ENCODE measurements at places on chromosomes 16 and 17.

DNA sequence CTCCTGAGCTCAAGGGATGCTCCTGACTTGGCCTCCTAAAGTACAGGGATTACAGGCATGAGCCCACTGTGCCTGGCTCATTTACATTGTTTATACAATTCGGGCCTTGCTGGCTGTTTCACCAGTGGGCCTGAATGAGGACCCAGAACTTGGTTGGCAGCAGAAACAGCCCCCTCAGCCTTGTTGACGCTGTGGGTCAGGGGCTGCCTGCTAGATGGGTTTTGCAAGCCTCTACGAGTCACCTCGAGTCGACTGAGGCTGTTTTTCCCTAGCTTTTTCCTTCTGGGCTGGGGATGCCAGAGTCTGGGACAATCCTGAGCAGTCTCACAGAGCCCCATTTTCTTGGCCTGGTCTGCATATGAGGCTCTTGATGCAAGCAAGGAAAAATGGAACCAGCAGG is 16.1 kb downstream of the PPL start:
- DNase-seq: no peak

GRCh38 chr17:8681170-8681949 is 50.8 kb upstream of the MYH10 start:
- DNase-seq: no peak

DNA sequence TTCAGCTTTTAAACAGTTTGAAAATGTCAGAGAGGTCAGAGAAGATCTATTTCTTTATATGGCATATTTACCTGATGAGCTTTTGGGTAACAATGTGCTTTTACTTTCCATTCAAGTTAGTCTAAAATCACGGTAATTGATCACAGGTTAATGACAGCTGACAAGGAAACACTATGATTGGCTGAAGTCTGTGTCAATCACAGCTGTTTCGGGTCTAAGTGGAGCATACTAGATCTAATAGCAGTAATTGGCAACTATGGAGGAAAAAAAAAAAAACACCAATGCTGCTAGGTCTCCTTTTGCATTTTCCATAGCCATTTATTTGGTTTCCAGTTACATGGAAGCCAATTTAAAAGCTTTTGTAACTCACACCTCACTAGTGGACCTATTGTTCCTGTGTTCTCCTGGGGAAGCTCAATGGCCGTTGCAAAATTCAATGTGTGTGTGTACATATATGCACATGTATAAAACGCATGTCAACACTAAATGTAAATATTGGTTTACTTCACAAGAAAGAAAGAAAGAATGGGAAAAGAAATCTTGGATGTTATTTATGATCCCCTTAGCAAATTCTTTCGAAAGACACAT is 568.3 kb upstream of the ZFHX3 start:
- DNase-seq: no peak

DNA sequence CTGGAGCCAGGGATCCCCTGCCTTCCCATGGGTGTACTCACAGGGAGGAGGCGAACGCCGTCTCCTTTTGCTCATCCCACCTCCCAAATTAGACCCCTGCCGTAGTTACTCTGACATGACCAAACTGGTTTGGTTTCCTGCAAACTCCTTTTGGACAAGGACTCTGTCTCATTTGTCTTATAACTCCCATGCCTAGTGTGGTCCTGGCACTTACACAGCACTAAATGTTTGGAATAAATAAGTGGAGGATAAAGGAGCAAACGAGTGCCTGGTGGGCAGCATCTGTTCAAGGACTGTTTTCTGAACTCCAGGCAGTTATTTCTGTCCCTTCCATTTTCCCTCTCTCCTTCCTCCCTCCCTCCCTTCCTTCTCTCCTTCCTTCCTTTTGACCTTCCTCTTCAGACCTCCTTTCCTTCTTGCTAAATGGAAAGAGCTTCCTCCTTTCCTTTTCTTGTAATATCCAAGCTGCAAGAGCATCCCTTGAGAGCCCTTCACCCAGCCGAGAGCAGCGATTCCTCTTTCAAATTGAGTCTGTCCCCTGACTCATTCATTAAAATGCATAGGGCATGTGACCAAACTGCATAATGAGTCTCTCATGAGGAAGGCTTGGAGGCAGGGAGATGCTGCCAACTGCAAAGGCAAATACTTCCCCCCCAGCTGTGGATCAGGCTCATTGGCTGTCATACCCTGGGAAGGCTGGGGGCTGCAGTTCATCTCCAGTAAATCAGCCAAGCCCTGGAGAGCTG is 36.8 kb downstream of the CHD9 start:
- no peak for DNase-seq

- no peak for DNase-seq
Measured at GRCh38 chr17:2174468-2175293, 119.8 kb downstream of the HIC1 start.

DNA sequence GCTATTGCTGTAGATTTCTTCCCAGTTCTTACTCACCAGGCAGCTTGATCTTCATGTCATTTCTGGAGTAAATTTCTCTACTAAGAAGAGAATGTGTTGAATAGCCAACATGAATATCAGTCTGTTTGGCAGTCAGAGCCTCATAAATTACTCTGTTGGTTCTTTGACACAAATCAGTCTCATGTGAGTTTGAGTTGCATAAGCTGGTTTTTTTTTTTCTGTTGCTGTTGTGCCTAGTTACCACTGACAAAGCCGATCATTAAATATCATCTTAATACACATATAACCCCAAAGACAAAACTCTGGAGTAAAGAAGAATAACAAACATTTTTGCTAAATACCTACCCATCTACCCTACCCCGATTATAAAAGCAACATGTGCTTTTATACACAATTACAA is 240.5 kb upstream of the KCNJ16 start:
- DNase-seq: no peak

- DNase-seq: no peak
Measured at GRCh38 chr17:32483451-32484019, 3.3 kb upstream of the CDK5R1 start.

- DNase-seq: no peak
Measured at GRCh38 chr17:42411361-42411760, 11.7 kb downstream of the CAVIN1 start.

GRCh38 chr17:53950207-53950857 is 127.6 kb downstream of the KIF2B start:
- DNase-seq: no peak

- no peak for DNase-seq
Measured at GRCh38 chr17:78993241-78993956, 13.7 kb upstream of the LGALS3BP start.

DNA sequence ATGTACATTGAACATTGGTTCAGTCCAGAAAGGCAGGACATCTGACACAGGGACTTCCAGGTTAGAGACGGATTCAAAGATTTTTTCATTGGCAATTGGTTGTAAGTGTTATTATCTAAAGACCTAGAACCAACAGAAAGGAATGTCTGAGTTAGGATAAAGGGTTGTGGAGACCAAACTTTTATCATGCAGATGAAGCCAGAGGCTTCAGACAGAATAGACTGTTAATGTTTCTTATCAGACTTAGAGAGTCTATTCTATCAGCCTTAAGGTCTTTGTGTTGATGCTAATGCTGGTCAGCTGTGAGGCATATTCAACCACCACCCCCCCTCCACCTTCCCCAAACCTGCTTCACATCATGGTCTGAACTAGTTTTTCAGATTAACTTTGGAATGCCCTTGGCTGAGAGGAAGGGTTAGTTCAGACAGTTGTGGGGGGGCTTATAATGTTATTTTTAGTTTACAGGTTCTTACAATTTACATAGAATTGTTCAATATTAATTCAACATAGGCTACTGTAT is 2.1 kb upstream of the ITGB3 start:
- DNase-seq: no peak

- DNase-seq: no peak
Measured at GRCh38 chr17:57879437-57880085, 29.7 kb upstream of the MRPS23 start.

- no peak for DNase-seq
Measured at GRCh38 chr16:7218936-7219335, 113.7 kb upstream of the RBFOX1 start.

DNA sequence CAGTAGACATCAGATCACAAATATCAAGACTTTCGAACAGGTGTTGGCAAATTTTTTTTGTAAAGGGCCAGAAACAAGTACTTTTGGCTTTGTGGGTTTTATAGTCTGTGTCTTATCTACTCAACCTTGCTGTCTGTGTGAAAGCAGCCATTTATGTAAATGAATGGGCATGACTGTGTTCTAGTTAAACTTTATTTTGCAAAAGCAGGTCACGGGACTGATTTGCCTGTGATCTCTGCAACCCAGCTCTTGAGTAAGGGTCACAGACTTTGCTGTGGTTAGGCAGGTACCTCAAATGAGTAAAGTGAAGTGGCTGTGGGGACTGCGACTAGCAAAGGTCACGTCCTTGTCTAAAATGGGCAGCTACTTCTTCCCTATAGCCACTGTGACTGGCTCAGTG is 136.5 kb downstream of the FTO start:
- no peak for DNase-seq

DNA sequence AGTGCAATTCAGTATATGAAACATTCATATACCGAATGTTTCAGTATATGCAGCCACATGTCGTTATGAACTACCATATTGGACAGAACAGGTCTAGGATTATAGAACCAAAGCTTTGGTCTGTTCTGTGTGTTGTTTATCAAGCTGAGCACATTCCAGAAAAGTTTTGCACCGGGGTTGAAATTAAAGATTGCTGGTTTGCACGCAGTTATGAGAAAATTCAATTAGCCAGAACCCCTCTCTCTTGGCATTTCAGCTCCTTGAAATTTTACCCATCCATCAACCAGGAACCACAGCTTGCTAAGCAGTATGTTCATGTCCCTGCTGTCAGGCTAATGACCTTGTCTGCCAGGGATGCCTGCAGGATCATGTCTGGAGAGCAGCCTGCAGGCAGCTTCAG is 9.5 kb downstream of the KRT32 start:
- DNase-seq: no peak

- no peak for DNase-seq
Measured at GRCh38 chr17:73874008-73874720, 229.9 kb upstream of the SDK2 start.

DNA sequence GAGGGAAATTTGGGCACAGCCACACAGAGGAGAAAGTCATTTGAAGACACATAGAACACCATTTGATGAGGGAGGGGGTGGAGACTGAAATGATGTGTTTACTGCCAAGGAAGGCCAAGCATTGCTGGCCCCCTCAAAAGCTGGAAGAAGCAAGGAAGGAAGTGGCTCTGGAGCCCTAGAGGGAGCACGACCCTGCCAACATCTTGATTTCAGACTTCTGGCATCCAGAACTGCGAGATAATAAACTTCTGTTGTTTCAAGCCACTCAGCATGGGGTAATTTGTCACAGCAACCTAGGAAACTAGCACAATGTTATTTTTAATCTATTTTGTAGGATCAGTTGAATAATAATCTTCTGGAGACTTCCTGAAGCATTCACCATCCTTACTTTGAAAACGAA is 314.8 kb upstream of the GOT2 start:
- DNase-seq: no peak

All from stimulated activated CD4-positive, alpha-beta T cell treated with anti-CD3 and anti-CD28 coated beads, Interleukin-12 subunit alpha, Interleukin-12 subunit beta, amount 100 ng/mL, for 48 hours (primary cell).